ENCODE measurements at places on chromosomes 3 and 15.

GRCh38 chr15:68330901-68331300 is 53.4 kb downstream of the FEM1B start:
- no peak for DNase-seq

DNA sequence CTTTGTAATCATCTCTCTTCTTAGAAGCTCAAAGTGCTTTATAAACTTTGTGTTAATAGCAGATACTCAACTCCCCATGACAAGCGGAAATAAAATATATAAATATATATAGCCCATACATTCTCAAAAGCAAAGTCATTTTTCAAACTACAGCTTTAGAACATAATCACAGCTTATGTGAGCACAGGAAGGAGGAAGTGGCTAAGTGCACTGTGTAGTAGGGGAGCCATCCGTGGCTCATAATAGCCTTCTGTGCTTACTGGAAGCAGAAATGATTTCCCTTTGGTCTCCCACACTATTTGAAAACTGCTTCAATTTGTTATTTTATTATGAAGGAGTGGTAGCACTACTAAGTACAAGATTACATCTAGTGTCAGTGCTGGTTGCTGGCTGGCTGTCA is 151.4 kb upstream of the ARL6 start:
- DNase-seq: no peak

DNA sequence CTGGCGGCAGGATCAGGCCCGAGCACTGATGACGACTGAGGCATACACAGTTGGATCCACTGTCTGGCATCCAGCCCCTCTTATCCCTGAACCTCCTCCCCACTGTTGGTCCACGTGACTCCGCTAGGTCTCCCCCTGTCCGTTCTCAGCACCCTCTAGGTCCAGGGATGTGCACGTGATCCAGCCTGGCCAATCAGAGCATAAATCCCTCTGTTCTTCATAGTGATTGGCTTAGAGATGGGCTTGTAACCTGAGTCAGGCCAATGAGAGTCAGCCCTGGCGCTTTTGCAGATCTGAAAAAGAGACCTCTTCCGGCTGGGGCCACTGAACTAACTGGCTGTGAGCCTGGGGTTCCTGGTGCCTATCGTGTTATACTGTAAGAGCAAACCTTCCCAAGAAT is 20.5 kb upstream of the IQSEC1 start:
- peak; percentile 12 for DNase-seq

DNA sequence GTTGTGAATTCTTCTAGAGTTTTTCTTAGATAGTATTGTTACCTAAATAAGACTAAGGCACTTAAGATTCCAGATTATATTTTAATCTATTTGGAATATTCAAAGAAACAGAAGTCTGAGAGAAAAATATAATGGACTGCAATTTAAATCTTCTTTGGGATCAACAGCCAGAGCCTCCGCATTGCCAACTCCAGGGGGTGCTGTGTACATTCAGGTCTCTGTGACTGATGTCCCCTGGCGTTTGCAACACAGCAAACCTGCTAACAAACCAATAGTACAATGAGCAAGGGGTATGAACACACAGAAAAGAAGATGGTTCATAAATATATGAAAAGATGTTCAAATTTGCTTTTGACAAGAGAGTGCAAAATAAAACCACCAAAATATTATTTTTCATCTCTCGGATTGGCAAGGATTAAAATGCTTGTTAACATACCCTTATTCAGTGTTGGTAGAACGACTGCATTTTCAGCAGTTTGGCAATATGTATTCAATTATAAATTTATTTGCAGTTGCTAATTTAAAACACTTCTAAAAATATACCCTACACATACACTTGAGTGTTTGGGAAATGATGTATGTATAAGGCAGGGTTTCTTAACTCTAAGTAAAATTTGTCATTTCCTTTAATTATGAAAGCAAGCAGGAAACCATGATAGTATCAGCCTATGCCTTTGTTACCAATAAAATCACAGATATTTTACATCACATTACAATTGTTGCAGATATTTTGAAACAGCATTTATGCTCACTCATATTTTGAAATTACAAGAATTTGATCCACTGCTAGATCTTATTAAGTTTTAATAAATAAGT is 16.1 kb upstream of the TM4SF1 start:
- peak; percentile 93 for DNase-seq

DNA sequence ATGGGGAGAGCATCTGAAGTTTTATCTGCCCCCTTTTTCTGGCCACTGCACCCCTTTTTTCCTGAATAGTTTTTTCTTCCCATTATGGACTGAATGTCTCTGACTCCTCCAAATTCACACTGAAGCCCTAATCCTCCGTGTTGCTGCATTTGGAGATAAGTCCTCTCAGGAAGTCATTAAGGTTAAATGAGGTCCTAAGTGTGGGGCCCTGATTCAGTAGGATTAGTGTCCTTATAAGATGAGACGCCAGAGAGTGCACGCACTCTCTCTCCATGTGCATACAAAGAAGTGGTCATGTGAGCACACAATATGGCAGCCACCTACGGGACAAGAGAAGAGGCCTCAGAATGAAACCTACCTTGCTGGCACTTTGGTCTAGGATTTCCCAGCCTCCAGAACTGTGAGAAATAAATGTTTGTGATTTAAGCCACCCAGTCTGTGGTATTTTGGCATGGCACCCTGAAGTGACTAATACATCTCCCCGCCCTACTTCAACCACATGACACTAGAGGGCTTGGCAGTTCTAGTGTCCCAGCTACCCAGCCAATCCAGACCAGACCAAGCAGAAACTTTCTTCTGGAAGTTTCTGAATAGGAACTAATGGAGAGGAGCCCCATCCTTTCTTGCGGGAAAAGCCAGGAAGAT is 191.3 kb downstream of the PDE8A start:
- no peak for DNase-seq

DNA sequence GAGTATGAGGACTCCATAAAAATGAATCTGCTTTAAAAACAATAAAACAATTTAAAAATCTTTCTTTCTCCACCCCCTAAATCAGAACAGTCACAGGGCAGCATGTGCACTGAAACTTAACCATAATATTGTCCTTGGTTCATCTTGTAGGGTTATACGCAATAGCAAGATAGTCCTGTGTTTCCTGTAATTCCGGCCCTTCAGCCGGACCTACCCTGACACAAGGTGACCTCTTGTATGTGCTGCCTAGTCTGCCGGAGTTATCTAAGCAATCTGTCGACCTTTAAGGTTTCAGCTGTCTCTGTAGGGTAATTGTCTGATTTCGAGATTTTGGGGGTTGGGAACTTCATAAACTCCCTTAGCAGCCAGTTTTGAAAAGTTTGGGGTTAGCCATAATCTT is 99.9 kb downstream of the DHX36 start:
- no peak for DNase-seq

DNA sequence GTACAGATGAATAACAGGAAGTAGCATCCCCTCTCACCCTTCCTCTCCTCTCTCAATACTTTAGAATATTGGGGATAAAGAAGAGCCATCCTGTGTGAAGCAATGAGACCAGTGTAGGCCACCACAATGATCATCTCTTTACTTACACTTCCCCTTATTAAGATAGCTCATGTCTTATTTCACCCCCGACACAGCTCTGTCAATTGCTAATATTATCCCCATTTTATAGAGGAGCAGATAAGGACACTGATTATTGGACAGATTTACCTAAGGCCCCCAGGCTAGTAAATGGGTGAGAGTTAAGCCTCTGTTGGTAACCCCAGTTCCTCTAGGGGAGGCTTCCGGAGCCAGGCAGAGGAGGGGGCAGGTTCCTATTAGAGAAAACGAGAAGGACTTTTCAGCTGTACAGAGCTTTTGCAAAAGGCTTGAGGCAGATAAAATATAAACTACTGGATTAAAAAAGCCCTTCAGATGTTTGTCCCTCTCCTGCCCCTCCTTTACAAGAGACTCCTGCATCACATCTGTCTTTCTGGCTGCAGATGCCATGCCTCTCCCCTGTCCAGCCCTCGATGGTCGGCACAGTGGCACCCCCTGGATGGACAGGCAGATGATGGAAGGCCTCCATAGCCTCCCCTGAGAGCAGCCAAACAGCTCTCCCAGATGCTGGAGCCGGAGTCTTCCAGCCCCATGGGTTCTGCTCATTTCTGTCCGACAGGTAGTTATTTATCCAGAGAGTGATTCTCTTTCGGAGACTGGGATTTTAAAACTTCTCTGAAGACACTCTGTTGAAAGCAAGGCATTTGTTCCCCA is 49.4 kb upstream of the LCTL start:
- no peak for DNase-seq

DNA sequence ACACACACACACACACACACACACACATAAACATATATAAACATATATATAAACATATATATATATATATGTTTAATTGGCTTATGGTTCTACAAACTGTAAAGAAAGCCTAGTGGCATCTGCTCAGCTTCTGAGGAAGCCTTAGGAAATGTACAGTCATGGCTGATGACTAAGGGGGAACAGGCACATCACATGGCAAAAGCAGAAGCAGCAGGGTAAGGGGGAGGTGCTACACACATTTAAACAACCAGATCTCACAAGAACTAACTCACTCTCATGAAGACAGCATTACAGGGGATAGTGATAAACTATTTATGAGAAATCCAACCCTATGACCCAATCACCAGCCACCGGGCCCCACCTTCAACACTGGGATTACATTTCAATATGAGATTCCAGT is 922.9 kb downstream of the SI start:
- peak; percentile 2 for DNase-seq

- no peak for DNase-seq
Measured at GRCh38 chr3:15977090-15977489, 179.3 kb upstream of the ANKRD28 start.

- DNase-seq: peak; percentile 47
Measured at GRCh38 chr3:110413266-110413665, 658.4 kb upstream of the NECTIN3 start.

DNA sequence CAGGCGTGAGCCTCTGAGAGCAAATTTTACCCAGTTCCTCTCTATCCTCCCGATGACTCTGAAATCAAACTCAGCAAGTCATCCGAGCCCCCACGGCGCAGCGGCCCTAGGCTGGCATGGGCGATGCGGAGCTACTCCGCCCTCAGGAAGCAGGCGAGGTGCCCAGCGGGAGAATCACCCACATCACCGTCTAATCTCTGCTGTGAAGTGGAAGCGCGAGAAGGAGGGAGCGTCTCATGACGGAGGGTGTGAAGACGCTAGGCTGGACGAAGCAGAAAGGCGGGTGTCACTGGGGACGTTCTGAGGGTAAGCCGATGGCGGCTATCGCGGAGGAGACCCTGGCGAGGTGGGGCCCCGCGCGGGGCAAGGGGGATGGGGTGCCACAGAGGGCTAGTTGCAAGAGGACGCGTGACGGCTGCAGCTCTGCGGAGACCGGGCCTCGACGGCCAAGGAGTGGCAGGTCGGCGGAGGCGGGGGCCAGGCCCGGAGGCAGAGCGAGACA is 9.1 kb upstream of the GNAI2 start:
- DNase-seq: peak; percentile 42

DNA sequence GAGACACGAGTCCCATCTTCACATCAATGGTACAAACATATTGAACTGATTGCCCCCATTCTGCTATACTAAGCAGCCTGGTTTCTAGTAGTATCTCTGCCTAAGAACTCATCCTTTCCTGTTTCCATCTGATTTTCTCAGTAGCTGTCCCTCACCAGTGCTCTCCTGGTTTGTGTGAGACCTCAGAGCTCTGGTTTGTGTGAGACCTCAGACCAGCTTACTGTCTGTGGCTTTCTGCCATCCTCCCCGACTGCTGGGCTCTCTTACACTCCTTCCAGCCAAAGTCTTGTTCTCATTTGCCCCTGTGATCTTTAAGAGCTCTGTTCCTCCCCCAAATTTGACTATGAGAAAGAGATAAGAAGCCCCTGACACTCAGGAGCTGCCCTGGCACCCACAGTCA is 41.1 kb upstream of the NEDD4 start:
- no peak for DNase-seq

GRCh38 chr3:105359098-105359762 is 7.5 kb upstream of the ALCAM start:
- DNase-seq: peak; percentile 71

- no peak for DNase-seq
Measured at GRCh38 chr3:3064297-3064696, 45.9 kb downstream of the IL5RA start.

DNA sequence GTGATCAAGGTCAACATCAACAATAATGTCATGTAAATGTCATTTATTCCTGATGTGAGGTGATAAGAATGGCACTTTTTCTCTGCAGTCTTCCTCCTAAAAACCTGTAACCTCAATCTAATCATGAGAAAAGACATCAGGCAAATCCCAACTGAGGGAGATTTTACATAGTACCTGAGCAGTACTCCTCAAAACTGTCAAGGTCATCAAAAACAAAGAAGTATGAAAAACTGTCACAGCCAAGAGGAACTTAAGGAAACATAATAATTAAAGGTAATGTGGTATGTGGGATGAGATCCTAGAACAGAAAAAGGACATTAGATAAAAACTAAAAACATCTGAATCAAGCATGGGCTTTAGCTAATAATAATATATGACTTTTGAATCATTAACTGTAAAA is 140.9 kb upstream of the GRM7 start:
- no peak for DNase-seq

DNA sequence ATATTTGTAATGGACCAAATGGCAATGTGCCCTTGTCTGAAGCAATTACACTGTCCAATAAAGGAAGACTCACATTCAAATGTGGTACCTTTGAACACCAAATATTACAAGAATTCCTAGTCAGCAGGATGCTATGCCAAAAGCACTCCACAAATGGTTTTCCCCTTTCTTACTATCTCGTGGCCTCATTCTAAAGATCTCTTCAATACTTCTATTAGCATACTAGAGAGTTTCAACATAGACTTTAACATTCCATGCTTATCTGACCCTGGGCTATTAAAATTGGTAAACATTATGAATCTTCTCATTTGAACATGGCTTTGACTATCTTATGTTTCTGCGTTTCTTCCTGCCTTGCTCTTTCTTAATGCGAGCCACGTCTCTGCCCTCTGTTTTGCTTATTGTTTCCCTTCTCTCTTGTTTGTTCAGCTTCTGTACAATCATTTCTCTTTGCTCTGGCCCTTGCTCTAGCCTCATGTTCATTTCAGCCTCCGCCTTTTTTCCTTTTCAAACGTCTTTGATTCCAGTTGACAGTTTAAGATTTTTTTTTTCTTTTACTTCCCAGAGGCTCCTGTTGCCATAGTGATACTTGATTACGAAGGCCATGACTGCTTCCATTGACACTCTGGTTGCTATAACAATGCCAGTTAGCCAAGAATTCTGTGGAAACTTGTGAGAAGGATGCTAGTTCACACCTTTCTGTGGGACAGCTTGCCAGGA is 49.5 kb upstream of the SLC9A9 start:
- DNase-seq: peak; percentile 85

GRCh38 chr3:12285003-12285555 is 3.8 kb upstream of the PPARG start:
- no peak for DNase-seq

Data from choroid plexus epithelial cell (primary cell).